ENCODE measurements at places on chromosomes 2 and 18.

GRCh38 chr2:36339607-36340218, 15.9 kb upstream of the CRIM1 start:
- DNase-seq = no peak

DNA sequence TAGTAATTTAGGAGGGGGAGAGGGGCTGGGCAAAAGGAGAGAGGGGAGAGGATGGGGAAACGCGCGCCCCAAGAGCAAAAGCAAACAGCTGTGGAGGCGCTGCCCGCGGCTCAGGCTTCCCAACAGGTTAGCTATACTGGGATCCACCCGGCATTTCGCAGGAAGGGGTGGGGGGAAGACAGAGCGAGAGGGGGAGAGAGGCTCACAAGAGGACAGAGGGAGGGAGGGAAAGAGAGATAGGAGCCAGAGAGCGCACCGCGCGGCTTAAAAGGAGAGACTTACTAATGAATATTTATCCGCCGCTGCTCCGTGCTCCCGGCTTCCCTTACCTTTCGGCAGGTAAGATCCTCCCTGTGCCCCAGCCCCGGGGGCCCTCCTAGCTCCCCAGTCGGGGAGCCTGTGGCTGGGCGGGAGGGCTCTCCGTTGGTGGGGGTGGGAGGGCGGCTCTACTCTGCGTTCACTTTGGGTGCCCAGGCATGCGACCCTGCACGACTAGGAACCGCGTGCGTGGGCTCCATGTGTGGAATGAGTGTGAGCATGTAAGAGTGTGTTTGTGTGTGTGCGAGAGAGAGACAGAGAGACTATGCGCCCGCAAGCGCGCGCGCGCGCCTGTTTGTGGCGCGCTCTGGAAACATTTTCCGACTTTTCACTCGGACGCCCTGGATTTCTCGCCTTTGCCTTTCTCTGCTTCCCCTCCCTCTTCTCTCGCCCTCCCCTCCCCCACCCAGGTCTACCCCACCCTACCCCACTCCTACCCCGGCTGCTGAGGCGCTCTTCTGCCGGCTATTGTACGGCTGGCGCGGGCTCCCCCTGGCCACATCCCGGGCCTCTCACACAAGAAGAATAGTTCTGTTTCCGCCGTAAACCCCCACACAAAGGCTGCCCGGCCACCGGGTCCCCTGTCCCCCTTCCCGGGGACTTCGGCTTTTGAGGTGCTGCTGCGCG, 7.2 kb upstream of the SIX3 start:
- DNase-seq = no peak

- no peak for DNase-seq
Measured at GRCh38 chr2:83002706-83003105, 1456.4 kb downstream of the SUCLG1 start.

- no peak for DNase-seq
Measured at GRCh38 chr2:239723486-239724193, 301.5 kb downstream of the NDUFA10 start.

DNA sequence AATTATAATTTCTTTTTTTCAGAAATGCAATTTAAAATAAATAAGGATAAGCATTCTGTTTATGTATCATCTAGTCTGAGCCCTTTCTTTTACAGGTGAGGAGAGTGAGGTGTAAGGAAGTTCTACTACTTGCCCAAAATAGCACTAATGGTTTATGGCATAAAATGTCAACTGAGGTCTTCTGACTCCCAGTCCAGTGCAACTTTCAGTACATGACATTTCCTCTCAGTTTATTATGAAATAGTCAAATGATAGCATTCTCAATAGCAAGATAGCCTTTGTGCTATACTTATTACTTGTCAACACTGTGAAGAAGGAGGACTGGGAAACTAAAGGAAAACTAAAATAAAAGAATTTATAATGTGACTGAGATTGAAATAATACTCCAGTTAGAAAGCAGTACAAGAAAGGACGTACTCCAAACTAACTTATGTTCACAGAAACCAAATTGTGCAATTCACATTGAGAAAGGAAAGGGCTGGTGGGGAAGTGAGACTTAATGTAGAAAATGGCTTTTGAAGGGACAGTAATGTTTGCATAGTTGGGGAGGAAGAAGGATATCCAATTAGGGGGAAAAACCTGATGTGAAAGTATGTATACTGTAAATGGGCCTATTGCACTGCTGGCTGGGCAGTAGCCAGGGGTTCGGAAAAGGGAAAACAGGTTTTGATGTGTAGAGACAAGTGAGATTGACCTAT, 166.7 kb upstream of the ZEB2 start:
- DNase-seq = no peak

DNA sequence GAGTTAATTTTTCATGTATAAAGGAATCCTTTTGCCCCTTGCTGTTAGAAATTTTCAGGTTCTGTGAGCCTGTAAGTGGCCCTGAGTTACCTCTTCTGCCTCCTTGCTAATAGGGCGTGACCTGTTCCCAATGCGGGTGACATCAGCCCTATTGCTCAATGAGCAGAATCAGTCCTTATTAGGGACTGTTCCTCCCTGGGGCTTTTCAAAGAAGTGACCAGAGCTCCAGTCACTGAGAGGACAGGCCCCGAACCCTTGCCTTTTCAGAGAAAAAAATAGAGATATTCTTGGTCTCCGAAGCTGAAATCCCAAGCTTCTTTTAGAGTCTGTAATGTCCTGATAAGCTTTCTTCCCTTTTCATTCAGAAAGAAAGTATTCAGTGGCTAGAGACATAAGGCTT, 8.2 kb upstream of the APOB start:
- DNase-seq = no peak

GRCh38 chr2:71122387-71123298, 7.4 kb downstream of the MCEE start:
- no peak for DNase-seq

GRCh38 chr2:169860149-169860548, 32.9 kb downstream of the UBR3 start:
- no peak for DNase-seq

DNA sequence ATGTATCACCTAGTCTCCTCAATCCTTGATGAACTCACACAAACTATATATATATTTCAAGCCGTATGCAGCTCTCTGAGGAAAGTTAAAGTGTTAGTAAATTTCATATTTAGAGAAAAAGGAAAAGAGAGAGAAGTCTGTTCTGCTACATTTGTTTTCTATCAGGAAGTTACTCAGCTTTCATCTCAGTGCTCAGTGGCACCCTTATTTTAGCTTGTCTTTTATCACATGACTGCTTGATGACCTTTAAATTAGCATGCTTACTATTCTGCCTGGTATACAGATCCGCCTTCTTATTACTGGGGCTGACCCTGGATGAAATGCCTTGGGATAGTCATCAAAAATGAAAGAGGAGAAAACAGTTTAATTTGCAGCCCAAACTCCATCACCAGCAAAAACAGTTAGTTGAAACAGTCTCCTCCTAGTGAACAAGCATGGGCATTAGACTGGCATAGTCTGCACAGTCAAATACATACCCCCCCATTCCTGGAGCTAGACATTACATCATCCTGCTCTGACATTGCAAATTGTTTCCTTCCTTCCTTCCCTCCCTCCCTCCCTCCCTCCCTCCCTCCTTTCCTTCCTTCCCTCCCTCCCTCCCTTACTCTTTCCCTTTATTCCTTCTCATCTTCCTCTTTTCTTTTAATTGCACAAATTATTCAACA, 215.7 kb downstream of the TMEM182 start:
- DNase-seq = no peak

DNA sequence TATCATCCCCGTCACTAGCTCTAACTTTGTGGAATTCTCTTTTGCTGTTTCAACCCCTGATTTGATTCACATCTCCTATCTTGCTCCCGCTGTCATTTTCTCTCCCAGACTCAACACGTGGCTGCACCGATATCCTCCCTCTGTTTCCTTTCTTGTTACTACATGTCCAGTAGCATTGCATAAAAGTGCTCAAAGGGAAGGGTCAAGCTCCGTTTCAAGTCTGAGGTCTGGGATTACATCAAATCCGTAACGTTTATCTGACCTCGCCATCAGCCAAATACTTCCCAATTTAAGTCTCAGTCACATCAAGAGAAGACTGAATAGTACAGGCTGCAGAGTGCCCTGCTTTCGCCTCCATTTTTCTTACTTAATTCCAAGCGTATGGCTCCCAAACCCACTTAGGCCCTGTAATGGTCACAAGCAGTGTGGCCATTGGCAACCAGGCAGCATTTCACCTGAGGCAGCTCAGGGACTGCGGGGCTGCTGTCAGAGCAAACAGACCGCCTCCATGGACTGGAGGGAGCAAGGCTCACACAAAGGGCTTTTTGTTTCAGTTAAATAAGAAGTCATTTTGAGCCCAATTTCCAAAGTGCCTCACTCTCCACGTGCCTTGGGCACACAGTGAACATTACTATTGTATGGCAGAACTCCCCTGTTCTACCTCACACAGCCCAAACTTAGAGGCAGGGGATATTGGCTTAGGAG, 217.8 kb downstream of the BCL11A start:
- DNase-seq = no peak

- DNase-seq = peak; percentile 34
Measured at GRCh38 chr2:7037340-7038333, 120.4 kb downstream of the RNF144A start.

DNA sequence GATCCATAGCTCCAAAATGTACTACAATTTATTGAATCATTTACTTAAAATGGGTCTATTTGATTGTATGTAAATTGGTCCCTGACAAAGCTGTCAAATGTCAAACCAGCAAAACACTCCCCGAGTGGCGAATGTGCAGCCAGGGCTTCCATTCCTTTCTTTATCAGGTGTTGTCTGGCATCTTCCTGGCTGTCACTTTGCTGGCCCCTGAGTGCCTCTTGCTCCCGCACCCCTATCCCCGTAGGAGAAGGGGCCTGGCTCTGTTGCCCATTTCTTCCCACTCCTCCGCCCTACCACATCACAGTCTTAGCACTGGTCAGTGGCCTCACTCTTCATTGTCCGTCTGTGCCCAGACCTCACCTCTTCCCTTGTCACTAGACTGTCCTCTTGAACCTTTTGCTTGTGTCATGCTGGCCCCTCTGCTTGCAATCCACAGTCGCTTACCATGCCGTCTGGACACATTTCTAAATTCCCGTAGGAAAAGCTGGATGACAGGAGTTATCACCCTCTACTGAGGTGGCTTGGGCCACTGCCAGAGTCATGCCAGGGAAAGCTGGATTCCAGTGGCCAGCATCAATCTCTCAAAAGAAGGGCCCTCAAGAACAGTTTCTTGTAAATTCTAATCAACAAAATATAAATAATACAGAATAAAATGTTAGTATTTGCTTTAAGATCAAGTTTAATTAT, 15.4 kb downstream of the UBE2F start:
- DNase-seq = no peak

GRCh38 chr18:35051641-35052377, 10.6 kb downstream of the MAPRE2 start:
- no peak for DNase-seq

DNA sequence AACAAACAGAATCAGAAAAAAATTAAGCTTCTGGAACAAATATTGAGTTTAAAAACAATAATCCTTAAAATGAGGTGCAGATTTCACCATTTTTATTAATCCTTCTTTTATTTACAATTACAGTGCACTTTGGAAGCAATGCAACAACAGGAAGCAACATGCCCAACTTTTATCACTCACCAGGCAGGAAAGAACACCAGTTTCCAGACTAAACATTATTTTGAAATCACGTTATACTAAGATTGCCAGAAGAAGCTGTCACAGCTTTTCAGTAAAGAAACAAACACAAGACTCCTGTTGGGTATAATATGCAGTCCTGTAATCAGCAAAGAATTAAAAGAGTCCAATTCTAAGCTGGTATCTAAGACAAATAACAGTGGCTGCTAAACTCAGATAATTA, 137.9 kb upstream of the ZC3H15 start:
- DNase-seq = no peak

DNA sequence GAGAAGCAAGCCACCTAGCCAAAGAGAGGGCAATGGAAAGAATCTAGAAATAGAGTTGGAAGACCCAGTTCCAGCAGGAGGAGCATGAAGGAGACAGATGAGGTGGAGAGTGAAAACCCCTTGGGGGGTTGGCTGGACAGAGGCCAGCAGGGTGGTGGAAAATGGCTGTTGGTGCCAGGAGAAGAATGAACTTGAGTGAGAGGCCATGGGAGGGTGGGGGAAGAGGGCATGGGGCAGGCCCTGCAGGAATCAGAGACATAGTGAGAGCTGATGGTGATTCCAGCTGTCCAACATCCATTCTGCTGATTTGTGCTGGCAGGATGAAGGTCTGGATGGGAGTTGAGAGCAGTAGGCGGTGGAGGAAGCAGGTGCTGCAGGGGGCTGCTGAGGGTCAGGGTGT, 108.0 kb upstream of the TNP1 start:
- no peak for DNase-seq

DNA sequence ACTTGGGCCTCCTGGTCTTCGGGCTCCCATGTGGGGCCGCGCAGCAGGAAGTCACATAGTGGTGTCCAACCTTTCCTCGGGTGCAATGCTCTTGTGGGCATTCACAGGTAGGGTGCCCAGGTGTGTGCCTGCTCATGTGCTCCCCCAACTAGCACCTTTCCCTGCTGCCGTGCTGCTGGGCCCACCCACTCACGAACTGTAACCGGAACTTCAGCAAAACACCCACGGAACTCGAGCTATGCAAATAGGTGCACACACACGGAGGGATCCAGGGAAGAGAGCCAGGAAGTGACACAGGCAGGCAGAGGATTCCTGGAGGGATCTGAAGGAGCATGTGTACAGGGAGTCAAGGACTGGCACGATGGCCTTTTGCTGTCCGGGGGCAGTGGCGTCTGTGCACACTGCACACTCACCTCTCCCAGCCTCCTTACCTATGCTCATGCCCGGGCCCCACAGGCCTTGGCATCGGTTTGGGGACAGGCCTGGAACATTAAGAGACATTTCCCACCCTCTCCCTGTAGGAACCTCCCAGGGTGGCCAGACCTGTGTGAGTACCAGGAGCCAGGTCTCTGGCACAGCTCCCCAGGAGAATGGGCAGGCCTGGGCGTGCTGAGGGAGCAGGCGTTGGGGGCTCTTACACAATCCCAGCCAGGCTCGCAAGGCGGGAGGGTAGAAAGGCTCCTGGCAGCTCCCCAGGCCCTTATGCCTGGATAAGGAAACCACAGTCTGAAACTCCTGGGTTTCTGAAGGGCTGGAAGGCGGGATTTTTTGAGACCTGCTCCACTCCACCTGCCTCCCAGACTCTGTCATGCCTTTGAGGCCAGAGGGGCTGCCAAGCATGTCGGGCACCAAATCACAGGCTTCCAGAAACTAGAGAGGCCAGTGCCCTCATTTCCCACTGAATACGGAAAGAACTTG, 6.6 kb upstream of the PTMA start:
- DNase-seq = no peak

GRCh38 chr2:224958462-224958857, 83.8 kb downstream of the DOCK10 start:
- DNase-seq = no peak

All from stimulated activated CD4-positive, alpha-beta T cell treated with anti-CD3 and anti-CD28 coated beads, Interleukin-1b, Interleukin-23, amount 100 ng/mL, for 4 hours (primary cell).